DMS 273 treated with DMSO at 0.1 percent for 48 hours (cell line): ENCODE measurements at places on chromosomes 4 and X.

DNA sequence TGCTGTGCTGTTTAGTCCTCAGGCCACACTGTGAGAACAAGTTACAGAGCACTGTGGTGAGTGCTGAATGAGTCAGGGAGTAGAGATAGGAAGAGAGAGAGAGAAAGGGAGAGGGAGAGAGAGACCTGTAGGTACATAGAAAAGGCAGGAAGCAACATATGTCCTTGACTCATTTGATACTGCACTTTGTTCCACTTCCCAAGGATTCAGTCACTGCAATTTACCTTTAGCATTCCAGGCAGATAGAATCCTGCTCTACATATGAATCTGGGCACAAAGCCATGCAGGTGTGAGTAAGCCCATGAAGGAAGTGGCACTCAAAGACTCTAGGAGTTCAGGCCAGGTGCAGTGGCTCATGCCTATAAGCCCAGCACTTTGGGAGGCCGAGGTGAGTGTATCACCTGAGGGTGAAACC is 1.0 kb upstream of the DAPP1 start:
- DNase-seq = no peak

- DNase-seq = no peak
Observed at GRCh38 chrX:136899221-136899620, 18.7 kb upstream of the RBMX start.

DNA sequence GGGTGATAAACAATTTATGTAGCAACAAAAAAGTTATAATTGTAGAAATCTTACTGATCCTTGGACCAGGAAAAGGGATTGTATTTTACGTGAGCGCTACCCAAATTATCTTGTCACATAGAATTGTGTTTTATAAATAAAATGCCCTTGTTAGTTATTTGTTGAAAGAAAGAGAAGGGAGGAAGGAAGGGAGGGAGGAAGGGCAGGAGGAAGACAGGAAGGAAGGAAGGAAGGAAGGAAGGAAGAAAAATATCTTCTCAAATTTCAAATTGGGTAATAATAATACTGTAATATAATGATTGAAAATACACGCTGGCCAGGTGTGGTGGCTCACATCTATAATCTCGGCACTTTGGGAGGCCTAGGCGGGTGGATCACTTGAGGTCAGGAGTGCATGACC is 206.2 kb upstream of the TLL1 start:
- DNase-seq = no peak

DNA sequence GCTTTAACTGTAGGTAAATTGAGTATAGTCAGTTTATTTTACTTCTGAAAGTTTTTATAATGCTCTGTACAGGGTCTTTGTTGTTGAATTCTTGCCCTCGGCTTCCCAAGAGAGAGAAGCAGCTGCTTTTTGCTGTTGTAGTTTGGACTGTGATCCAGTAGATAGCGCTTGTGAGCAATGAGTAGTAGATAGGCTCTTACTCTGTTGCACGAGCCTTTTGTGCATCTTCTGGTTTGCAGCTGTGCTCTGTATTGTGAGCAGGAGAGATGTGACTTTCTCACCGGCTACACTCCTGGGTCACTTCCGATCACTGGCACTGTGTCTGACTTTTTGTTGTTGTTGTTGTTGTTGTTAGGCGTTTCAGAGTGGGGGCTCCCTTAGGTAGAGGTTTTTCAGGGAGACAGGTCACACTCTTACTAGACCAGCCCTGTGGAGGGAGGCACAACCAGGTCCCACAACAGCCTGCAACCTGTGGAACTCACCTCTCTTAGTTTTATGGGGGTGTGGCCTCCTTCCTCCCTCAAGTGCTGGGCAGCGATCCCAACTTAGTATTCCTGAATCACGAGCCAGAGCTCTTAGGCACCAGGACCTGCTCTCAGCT is 822.1 kb upstream of the GALNTL6 start:
- no peak for DNase-seq

- DNase-seq = no peak
Observed at GRCh38 chr4:170940043-170940724, 850.4 kb upstream of the AADAT start.

DNA sequence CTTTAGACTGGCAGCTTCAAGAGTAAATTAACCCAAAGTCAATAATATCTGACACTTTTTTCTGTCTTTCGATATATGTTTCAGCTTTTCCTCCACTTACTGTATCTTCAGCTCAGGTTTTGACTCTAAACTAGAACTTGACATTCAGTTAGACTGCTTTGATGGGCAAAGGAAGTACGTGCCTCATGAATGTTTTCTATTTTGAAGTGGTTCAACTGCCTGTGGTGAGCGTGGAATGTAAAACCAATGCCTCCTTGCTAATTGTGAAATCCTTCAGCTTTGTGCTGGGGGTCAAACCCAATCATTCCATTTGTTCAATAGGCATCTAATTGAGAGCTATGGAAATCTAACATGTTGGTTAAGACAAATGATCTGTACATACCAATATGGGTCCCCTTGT is 857.0 kb upstream of the HTR2C start:
- DNase-seq = no peak

DNA sequence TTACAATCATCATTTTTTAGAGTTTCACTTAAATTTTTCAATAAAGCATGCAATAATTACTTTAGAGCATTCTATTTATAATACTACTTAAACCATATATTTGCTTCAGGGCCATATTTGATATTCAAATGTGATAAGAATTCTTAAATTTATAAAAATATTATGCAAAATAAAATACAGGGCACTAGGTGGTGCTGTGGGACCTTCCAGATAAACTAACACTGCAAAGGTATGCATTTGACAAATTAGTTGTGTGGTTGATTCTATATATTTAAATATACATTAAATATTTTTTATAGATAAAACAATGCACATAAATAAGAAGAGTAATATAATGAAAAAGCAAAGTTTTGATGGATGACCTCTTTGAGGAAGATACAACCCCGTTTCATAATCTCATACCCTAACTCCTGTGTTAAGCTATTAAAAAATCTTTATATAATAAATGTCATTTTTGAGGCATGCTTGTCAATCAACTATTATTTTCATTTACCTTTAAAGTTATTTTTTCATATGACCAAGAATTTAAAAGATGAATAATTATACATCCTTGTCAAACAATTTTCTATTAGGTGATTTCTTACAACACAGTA is 128.4 kb downstream of the REELD1 start:
- DNase-seq = no peak

- DNase-seq = no peak
Observed at GRCh38 chrX:70916754-70917153, 8.2 kb upstream of the TEX11 start.

DNA sequence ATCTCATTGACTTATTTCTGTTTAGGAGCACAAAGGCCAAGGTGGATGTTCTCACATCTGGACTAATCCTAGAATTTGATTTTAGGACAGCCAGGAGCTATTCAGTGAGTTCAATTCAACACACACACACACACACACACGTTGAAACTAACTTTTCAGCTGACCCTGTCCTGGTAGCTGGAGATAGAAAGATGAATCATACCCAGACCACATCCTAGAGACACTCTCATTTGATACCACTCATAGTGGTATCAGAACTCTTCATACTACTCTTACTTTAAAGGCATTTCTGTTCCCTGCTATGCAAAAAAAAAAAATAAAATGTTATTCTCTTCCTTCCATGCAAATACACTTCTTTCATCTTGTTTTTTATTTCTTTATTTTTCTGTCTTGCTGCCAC is 36.7 kb downstream of the KLF8 start:
- DNase-seq = no peak

GRCh38 chr4:28358606-28359005 is 1498.0 kb downstream of the STIM2 start:
- DNase-seq = no peak

- peak; percentile 41 for DNase-seq
Observed at GRCh38 chrX:69510137-69510715, 6.1 kb downstream of the NALF2 start.

GRCh38 chr4:89114100-89114499 is 2.8 kb downstream of the TIGD2 start:
- DNase-seq = no peak

- no peak for DNase-seq
Observed at GRCh38 chr4:151721466-151721865, 39.3 kb downstream of the GATB start.

DNA sequence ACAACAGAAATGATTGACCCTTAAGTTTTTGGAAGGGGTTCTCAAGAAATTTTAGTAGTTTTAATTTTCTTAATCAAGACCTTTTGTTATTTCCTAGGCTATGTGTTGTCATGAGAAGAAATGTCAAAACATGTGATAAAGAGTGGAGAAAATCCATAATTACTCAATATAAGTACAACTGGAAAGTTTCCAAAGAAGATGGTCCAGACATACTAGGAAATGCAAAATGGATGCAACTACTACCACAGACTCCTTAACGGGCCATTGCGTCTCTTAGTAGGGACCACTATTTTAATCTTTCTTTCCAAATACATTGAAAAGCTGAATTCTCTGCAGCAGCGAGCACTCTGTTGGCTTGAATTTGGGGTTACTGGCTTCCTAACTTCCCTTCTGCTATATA is 148.8 kb downstream of the NWD2 start:
- DNase-seq = no peak

DNA sequence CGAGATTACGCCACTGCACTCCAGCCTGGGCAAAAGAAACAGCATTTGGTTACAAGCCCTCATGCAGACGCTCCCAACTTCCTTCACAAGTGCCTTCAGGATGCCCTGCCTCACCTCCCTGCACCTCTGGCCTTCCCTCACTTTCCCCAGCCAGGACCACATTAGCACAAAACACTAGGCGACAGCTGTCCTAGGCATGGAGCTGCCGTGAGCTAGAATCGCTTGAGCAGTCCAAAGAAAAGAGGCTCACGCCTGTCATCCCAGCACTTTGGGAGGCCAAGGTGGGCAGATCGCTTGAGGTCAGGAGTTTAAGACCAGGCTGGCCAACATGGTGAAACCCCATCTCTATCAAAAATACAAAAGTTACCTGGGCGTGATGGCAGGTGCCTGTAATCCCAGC is 15.8 kb downstream of the RNF212 start:
- DNase-seq = no peak

GRCh38 chr4:161799710-161800109 is 364.1 kb downstream of the FSTL5 start:
- no peak for DNase-seq

- DNase-seq = peak; percentile 79
Observed at GRCh38 chr4:184099535-184099966, 118.1 kb downstream of the ENPP6 start.

DNA sequence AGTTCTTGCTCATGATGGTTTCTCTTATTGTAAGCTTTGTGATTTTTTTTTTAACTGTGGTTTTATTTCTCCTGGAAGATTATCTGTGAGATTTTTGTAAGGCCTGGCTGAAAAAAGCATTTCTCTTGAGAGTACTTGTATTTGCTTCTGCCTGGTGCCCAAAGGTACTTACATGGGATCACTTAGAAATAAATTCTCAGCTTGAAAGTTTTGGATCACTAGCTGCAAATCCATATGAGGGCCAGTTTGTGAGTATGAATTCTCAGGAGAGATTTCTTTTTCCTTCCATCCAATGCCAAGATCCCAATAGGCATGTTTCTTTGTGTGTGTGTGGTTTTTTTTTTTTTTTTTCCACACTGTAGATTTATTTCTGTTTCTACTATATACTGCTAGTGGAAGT is 1884.7 kb upstream of the PCDH7 start:
- DNase-seq = no peak

DNA sequence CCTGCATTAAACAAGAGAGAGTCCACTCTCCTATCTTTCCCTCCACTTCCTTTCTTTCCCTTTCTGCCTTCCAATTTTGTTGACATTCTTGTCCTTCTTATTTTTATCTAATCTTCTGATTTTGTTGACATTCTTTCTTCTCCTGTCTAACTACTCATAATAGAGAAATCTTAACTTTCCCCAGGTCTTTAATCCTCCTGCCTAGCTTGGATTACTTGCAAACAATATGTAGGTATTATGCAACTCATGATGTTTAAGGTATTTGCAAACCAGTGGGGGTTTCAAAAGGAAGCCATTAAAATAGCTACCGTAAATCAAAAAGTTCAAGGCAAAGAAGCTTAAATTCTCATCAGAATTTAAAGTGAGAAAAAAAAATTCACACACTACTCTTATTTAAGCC is 53.9 kb downstream of the PROM1 start:
- DNase-seq = no peak

- no peak for DNase-seq
Observed at GRCh38 chrX:70754169-70754848, 154.2 kb downstream of the TEX11 start.

GRCh38 chr4:4591071-4591470 is 49.2 kb upstream of the STX18 start:
- DNase-seq = no peak

DNA sequence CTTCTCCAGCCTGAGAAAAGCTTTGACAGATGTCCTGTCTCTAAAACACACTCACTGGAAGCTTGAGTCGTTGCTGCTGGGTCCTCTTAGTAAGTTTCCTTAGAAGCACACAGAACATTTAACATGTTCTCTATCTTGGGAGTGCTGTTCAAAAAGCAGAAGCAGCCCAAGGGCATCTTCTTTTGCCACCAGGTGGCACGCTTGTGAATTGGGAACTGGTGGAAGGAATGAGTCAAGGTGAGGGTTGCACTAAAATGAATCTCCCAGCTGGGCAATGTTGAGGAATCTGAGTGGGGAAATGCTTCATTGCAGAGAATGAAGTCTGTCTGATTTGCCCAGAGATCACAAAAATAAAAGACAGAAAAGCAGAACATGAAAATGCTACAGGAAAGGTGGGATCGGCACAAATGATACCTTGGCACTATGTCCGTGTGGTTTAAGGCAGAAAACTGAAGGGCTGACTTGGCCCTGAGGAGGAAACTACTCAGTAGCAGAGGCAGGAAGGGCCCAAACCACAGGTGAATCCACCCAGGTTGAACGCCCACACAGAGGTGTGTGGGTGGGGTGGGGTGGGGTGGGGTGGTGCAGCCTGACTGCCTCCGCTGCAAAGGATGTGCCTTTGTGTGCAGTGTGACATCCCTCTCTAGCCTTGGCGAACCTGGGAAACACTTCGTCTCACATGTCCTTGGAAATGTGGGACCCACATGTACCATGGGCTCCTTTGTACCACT is 26.0 kb downstream of the KIT start:
- DNase-seq = no peak

DNA sequence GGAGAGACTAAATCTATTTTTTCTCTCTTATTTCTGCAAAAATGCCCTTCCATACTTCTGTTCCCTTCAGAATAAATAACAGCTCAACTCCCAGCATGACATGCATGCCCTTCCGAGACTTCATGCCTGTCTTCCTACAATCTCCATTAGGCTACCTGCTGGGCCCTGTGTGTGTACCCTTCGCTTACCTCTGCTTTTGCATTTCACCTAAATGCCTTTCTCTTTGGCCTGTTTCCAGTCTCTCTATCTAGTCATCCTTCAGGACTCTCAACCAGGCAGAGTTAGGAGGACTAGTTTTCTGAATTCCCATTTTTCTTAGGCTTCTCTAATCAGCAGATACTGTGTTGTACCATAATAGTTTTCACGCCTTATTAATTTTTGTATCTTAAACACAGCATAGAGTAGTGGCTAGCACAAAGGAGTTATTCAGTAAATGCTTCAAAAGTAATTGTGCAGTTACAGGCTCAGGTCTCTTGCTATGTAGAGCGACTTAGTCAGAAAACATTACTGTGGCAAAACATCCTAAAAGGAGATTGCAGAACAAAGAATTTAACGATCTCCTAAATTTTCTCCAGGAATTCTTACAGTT is 20.5 kb downstream of the SEPTIN11 start:
- DNase-seq = no peak
